ENCODE measurements at places on chromosomes 3 and 15.

DNA sequence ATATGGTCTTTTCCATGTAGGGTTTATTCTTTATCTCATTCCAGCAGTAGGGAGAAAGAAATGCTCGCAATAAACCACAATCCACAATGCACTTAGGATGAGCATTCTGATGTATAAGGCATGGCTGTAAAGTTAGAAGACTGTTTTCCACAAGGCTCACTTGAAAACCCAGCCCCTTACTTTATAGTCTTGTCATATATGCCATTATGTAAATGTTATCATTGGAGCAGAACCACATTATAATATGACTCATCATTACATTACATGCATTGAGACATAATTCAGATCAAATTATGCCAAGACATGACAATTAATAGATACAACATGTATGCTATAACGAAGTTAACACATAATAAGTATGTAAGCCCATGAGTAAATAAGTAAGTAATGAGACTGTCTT, 348.1 kb downstream of the LSAMP start:
- DNase-seq: no peak

- DNase-seq: no peak
Observed at GRCh38 chr3:163490119-163490518, 1588.2 kb downstream of the SI start.

DNA sequence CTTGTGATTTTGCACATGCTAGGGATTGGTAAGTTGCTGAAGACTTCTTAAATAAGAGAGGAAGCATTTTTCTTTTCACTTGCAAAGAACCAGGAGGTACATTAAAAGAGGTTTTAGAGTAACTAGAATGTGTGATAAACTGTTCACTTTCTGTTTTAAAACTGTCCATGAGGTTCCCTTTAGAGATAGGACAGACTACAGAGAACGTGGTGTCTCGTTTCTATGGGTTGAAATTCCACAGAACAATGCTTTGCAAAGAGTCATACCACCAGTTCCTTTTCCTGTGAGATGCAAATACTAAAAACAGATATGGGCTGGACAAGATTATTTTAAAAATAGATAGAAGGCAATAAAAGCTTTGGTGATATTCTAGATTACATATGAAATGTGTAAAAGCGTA, 372.8 kb downstream of the TIGIT start:
- no peak for DNase-seq

- no peak for DNase-seq
Observed at GRCh38 chr3:38260474-38260873, 5.1 kb upstream of the SLC22A13 start.

DNA sequence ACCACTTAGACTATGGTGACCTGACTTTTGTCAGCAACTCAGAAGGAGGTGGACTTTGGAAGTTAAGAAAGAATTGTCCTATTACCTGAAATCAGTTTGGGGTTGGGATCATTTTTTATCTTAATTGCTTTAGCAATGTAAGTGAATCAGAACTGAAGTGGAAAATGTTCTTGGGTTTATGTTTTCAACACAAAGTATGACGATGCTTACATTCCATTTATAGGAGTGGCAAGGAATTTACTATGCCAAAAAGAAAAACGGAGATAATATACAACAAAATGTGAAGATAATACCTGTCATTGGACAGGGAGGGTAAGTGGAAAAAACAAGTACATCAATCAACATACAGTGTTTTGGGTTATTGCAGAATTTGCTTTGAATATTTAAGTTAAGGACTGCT, 116.1 kb downstream of the PDE8A start:
- no peak for DNase-seq

GRCh38 chr3:72750405-72750965, 97.8 kb downstream of the SHQ1 start:
- no peak for DNase-seq

GRCh38 chr3:13579063-13579462, 30.1 kb downstream of the FBLN2 start:
- no peak for DNase-seq

DNA sequence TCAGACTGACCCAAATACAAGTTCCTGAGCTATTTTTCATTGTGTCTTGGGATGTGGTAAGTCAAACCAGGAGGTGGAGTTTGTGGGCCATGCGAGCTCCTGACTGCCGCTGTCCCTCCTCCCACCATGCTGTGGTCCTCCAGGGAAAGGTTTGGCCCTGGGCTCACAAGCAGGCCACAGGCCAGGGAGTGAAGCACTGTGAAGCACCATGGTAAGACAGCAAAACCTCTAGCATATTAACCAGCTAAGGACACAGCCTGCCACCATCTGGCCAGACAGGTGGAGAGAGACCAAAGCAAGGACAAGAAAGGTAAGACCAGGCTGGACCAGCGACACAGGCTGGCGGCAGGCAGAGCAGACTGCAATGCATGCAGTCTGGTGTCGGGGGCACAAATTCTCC, 15.3 kb downstream of the RAB43 start:
- DNase-seq: no peak

DNA sequence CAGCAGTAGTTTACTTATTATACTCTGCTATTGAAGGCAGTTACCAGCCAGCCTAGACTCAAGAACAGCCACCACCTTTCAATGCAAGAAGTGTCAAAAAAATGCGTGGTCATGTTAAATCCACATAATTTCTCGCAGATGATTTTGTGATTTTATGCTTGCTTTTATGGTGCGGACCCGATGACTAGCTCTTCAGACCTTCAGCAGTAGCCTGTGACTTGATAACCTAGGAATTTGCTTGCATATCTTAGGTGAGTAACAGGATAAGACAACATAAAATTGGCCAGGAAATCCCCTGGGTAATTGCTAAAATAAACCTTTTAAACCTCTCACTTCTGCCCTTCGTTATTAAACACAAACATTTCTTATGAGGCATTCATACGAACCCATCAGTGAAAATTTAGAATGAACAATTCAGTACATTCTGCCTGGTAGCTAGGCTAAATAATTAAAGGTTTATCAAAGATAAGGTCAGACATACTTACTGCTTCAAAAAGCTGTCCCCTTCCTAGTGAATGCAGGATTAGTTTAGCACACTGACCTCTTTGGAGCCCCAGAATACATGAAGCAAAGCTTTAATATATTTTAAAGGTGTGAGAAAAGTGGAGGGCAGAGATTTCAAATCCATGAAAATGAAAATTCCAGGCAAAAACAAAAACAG, 798.8 kb downstream of the OTOL1 start:
- DNase-seq: peak; percentile 14

- DNase-seq: no peak
Observed at GRCh38 chr3:49035281-49035680, 6.1 kb upstream of the IMPDH2 start.

All from eye (tissue), 1 donor.